ENCODE measurements at places on chromosomes 12 and 14. TPM values are rescaled to one million over a fixed set of nuclear protein-coding genes. Genes with fewer than 3 reads are reported as not detected.

Gene OGFOD2
- 18.2 TPM for polyA plus RNA-seq

Gene GPR135
- 1.5 TPM for polyA plus RNA-seq

Gene KLHL33
- polyA plus RNA-seq: not detected

Gene PLCZ1
- polyA plus RNA-seq: not detected

Gene ESR2
- polyA plus RNA-seq: 0.07 TPM

Gene FANCM
- polyA plus RNA-seq: 6.1 TPM

Gene PTHLH
- 10.9 TPM for polyA plus RNA-seq

Gene RTN1
- not detected for polyA plus RNA-seq

Gene HNF1A
- 6.8 TPM for polyA plus RNA-seq

Gene TSPAN31
- polyA plus RNA-seq: 22.8 TPM

Gene DHH
- not detected for polyA plus RNA-seq

Gene NAB2
- 7.8 TPM for polyA plus RNA-seq

Gene CRIP1
- 1,023 TPM for polyA plus RNA-seq

Gene REP15
- 0.41 TPM for polyA plus RNA-seq

Gene SLC7A8
- polyA plus RNA-seq: 0.35 TPM

Gene BEST3
- polyA plus RNA-seq: 0.78 TPM

Gene KLRC2
- polyA plus RNA-seq: 0.42 TPM

Gene MYF5
- polyA plus RNA-seq: not detected

Gene IFI27
- 0.76 TPM for polyA plus RNA-seq

Measured in A549 (cell line).